ENCODE measurements at places on chromosomes 3 and 15.

GRCh38 chr3:134251731-134252391 lies 1.2 kb upstream of the RYK start:
- no peak for DNase-seq

DNA sequence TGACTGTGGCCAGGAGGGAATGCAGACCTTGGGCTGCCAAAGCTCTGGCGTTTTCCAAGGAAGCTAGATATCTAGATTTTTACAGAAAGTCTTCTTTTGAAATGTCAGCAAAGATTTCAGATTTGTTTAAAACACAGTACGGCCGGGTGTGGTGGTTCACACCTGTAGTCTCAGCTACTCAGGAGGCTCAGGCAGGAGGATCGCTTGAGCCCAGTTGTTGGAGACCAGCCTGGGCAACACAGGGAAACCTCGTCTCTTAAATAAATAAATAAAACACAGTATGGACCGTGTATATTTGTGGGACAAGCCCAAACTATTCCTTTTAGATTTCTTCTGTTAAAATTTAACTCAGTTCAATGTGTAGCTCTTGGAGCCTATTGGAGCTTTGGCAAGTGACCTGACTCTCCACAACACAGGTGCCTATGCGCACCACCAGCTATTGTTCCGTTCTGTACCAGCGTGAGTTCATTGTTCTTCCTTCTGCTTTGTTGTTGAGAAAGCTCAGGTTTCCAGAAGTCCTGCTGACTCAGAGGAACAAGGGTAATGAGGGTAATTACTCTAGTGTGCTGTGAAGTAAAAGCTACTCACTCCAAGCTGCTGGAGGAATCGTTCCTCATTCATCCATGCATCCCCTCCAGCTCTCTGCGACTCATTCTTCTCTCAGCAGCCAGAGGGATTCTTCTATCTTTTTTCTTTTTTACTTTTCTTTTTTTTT lies 73.1 kb upstream of the SLC6A6 start:
- no peak for DNase-seq

GRCh38 chr3:37765591-37766488 lies 95.8 kb upstream of the CTDSPL start:
- DNase-seq = no peak

DNA sequence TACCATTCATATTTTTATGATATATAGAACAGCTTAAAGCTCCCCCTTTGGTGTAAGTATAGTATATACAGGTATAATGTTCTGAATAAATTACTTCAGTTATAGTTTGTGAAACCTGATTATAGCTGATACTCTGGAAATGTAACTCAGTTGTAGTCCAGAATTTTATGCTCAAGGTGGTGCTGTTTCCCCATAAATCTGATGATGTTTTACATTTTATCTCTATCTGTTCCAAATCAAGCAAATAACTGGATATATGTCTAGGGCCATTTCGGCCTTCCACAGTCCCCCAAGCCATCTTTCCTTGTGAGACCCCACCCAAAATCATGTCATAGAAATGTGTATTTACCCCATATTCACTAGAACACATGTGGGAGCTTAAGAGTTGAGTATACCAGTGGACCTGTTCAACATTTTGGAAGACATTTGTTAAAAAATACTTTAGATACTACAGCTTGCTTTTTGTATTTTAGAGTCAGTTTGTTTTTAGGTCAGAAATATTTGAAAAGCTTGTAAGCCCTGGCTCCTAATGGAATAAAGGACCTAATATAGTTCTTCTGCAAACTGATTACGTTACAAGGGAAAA lies 107.1 kb downstream of the ATG7 start:
- DNase-seq = peak; percentile 27

- DNase-seq = no peak
Measured at GRCh38 chr15:45112591-45113379, 1.2 kb downstream of the DUOX2 start.

DNA sequence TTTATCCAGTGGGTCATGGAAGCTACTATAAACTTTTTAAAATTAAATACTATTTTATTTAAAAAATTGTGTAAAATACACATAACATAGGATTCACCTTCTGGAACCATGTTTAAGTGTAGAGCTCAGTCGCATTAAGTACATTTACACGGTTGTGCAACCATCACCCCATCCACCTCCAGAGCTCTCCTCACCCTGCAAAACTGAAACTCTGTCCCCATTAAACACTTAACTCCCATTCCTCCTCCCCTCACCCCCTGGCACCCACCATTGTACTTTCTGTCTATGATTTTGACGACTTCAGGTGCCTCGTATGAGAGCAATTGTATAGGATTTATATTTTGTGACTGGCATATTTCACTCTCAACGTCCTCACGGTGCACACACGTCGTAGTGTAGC lies 70.7 kb downstream of the APBA2 start:
- DNase-seq = no peak

- DNase-seq = no peak
Measured at GRCh38 chr3:46932455-46933225, 43.9 kb downstream of the CCDC12 start.

GRCh38 chr15:35448294-35448693 lies 97.7 kb downstream of the DPH6 start:
- no peak for DNase-seq

DNA sequence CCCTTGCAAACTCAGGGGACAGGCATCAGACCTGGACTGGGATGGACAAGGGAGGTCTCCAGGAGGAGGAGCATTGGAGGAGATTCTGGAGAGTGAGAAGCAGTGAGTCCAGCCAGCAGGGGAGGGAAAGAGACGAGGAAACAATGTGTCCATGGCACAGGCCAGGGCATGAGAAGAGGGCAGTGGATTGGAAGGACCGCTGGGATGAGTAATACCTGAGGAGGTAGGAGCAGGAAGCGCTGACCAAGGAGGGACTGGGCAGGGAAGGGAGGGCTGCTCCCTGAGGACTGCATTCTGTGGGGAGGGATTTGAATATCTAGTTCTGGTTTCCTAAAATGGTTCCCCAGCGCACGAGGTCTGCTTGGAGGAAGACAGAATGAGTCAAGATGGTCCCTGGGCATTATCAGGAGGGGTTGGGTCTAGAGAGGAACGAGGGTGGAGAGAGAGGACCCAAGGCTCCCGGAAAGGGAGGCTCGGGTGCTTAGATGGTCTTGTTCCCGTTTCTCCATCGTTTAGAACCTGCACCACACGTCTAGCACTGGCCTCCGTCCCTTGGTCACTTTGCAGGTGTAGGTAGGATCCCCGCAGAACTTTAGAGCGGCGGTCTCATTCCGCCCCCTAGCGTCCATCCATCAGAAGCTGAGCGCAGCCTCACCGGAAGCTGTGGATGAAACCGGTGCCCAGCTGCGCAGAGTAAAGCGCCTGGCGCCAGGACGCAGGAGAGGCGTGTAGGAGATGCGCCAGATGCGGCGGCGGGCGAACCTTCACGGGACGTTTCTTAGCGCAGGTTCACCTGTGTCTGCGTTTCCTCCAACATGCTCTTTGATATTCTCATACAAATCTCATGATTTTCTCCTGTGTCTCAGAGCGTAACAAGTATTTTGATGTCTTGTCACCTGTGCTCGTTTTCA lies 190.7 kb upstream of the NDN start:
- DNase-seq = no peak

DNA sequence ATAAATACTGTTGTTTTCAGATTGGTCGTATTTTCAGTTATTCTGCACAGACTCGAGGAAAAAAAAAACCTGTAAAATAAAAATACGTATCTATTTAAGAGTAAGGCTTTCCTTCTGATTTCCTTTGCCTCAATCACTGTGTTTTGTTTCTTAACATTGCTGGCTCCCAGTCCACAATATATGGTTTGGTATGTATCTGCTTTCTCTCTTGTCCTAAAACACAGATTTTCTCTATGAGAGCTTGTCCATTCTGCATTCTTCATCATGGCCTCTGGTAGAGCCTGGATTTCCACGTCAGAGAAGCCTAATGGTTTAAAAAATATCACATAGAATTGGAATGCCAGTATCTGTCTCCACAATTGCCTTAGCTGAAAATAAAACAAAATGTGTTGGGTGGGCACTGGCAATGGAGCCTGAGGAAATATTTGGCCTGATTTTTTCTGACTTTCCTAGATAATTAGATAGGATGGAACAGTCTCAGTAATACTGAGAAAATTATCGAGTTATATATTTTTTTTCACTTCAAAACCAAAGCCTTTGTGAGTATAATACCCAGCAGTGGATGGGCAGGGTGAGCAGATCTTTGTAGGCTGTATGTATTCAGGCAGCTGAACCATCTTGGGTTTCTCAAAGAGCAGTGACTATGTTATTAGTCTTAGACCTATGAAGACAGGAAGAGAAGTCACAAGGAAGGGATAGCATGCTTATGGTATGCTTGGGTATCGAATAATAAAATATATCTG lies 1.9 kb downstream of the CD200 start:
- no peak for DNase-seq

DNA sequence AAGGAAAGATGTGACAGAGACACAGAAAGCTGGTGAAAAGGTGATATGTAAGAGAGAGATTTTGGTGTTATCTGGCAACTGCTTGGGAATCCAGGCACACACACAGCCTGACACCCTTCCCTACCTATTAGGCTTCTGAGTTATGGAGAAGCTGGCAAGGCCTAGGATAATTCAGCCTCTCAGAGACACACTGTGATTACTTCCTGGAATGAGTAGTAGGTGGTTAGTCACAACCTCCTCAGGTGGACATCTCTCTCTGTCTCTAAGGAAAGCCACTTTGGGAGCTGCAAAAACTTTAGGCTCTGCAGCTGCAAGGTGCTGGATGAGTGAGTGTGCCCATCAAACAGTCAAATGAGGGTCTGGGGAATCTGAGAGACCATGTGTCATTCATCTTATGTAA lies 201.9 kb downstream of the PDCD6IP start:
- DNase-seq = no peak

DNA sequence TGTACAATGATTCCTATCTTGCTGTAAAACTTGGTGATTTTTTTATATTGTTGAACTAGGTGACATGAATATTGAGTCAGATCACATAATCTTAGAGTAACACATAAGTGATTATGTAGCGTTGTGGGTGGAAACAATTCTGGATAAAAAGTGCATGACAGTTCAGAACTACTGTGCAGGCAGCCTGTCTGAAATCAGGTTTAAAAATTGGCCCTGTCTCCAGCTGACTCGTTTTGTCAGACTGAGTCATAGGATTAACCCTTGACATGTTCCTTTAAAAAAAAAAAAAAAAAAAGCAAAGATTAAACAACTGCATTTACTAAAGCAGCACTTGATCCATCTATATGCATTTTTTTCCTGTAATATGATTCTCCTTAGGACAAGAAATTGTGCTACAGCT lies 160.0 kb upstream of the CGNL1 start:
- no peak for DNase-seq

- DNase-seq = no peak
Measured at GRCh38 chr3:185582236-185582635, 3.9 kb upstream of the SENP2 start.

DNA sequence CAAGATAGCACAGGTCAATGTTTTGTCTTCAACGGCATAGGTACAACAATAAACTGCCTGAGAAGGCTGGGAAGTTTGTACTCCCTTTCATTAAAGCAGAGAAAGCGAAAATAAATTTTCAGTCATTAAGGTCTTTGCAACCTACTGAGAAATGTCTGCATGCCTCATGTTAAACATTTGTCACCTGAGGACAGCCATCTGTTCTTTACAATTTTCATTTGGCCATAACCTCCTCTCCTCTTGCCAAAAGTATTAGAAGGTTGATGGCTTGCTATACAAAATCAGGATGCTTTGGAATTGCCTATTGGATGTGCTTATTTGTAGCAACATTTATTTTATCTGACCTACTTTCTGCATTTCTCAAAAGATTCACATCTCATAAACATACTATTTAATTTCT lies 122.7 kb downstream of the GOLIM4 start:
- no peak for DNase-seq

DNA sequence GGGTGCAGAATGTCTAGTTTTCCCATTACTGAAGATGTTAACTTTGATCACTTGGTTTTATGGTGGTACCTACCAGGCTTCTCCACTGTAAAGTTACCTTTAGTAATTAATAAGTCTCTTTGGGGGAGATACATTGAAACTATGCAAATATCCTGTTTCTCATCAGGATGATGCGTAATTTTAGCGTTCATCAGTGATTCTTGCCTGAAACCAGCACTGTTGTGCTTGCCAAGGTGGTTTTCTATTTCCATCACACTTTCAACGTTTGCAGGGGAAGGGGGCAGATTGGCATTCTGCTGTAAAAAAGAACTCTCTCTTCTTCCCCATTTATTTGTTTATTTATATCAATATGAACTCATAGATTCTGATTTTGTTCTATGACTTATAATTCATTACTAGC lies 61.0 kb downstream of the SSR3 start:
- DNase-seq = no peak

- DNase-seq = no peak
Measured at GRCh38 chr3:140251678-140252077, 316.7 kb downstream of the CLSTN2 start.

DNA sequence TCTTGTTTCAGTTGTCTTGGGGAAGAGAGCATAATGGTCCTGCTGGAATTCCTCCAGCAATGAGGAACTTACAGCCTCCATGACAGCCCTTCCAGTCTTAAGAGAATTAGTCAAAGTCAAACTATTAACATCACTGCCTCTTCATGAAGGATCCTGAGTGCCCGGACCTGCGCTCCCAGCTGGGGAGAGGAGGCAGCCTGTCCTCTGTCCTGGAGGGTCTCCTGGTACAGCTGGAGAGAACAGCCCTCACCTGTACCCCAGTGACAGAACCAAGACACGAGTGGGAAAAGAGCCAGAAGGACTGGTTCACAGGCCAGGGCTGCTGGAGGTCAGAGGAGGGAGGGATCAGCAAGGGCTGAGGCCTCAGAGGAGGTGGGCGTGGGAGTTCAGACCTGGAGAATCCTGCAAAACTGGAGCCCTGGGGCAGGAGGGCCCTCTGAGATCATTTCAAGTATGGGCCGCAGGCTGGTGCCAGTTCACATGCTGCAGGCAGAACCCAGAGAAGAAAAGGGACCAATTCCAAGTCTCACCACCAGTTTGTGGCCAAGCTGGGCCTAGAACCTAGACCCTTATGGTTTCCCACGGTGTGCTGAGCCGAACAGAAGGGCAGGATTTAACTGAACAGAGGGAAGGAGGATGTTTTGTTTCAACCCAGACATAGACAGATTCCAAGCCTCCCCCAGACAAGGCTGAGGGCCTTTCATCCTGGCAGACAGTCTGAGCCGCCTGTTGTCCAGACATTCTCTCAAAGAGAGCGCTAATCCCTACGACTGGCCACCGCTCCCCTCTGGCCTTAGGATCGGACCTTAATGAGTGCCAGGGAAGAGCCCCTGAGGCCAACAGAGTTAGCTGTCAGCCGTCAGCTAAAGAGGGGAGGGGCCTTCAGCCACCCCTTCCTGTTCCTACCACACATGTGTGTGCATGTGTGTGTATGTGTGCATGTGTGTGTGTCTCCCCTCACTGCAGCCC lies 18.2 kb downstream of the LOXL1 start:
- DNase-seq = no peak

GRCh38 chr3:183160616-183161015 lies 1.9 kb downstream of the LAMP3 start:
- no peak for DNase-seq

- no peak for DNase-seq
Measured at GRCh38 chr3:195897081-195897852, 11.1 kb downstream of the TNK2 start.

- DNase-seq = no peak
Measured at GRCh38 chr3:45387636-45388348, 584 bp upstream of the LARS2 start.

GRCh38 chr15:63539521-63539920 lies 35.1 kb downstream of the USP3 start:
- DNase-seq = no peak

Measured in pulmonary artery endothelial cell (primary cell).